ENCODE measurements at places on chromosomes 1 and 21. TPM values are rescaled to one million over a fixed set of nuclear protein-coding genes. Genes with fewer than 3 reads are reported as not detected.

Gene PLA2G4A
- total RNA-seq, result 9.2 TPM

Gene PERM1
- total RNA-seq, result 0.10 TPM

Gene ADGRB2
- total RNA-seq, result 4.9 TPM

Gene ATPAF1
- total RNA-seq, result 33.6 TPM

Gene RUNX3
- total RNA-seq, result 5.7 TPM

Gene AQP10
- not detected for total RNA-seq

Gene LCK
- total RNA-seq, result not detected

Gene LY9
- 0.18 TPM for total RNA-seq
